ENCODE measurements at places on chromosomes 13 and 19.
A peak's percentile ranks its signal among the peaks of the same experiment; 100 is the strongest.

DNA sequence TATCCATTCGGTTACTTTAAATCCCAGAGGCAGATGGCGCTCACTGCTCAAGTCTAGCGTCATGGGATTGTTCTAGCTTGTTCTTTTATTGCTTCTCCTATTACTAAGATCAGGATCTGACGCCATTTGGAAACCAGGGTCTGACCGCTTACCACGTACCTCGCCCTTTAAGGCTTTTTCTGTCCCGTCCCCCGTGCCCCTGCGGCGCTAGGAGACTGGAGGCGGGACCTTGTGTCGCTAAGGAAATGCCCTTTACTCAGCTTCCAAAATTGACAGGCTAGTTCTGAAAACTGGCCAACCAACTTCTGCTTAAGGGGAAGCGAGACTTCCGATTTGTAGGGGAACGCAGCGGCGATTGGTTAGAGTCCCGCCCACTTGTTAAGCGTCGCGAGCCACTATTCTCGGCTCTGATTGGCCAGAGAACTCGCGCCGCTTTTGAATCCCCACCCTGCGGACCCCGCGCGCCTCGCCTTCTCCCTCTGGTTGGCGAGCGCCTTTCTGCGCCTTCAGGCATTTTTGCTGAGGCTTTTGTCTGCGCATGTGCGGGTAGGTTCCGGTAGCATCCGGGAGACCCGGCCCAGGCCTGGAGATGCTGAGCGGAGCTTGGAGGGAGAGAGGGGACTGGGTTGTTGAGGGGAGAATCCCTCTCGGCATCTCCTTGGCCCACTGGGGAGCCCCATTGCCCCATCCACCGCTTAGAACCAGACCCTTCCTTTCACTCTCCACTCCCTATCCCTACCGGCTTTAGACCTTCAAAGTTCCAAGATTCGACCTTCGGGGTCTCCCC is 3.9 kb upstream of the C19orf84 start:
- DNase-seq: peak; percentile 99

DNA sequence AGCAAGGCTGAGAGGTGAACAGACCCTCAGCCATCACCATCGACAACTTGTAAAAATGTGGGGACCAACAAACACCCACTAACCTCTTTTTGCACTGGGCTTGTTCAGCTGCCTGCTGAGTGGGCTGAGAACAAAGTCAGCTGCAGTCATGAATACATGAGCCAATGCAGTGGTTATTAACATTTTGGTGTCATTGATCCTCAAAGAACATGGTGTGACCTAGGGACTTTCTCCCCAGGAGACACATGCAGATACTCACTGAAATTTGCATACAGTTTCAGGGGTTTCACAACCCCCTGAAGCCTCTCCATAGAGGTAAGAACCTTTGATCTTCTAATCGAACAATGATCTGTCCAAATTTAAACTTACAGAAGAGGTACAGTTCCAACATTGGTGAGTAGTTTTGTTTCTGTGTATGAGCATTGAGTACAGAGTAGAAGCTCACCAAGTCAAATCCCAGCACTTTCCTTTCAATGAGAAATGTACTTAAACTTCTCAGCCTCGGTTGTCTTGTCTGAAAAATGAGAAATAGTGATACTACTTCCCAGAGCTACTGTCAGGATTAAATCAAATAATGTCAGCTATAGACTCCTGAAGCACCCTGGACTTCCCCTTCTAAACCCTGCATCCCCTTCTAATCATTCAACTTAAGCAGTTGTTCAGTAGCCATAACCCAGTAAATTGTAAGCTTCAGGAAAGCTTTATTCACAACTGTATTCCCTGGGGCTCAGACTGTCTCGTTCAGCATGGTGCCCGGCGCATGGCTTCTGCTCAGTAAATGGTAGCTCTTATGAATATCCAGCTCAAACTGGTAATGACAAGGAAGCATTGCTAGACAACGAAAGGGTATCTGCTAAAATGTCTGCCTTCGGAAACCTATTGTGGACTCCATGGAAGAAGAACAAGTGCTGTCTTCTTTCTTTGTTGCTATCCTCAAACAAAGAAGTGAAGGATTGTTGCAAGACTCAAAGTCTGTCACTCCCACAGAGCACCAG is 148.7 kb downstream of the FOXO1 start:
- no peak for DNase-seq

DNA sequence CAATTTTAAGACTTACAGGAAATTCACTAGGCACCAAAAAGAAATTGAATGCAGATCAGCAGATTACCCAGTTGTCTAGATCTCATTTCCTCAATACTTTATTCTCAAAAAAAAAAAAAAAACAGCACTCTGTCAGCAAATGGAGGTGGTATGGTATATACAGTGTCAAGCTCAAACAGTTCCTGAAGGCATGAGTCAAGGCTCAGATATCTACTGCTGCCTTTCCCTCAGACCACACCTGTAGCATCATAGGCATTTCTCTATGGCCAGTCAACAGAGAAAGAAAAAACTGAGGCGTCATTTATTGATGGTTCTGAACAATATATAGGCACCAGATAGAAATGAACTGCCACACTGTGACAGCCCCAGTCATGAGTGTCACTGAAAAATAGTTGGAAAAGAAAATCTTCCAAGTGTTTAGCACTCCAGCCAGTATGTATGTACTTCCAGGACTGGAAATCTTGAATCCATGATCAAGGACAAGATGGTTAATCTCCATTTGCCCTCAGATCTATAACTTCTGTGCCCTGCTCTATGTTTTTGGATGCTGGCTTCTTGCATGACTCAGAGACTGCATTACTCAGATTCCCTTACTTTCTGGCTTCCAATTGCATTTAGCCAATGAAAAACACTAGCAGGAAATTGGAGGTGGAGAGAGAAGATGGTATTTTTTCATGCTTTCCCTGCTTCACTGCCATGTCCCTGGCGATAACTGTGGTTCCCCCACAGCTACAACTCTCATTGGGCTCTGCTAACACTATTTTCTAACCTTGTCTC is 8.4 kb upstream of the COG3 start:
- DNase-seq: peak; percentile 66

DNA sequence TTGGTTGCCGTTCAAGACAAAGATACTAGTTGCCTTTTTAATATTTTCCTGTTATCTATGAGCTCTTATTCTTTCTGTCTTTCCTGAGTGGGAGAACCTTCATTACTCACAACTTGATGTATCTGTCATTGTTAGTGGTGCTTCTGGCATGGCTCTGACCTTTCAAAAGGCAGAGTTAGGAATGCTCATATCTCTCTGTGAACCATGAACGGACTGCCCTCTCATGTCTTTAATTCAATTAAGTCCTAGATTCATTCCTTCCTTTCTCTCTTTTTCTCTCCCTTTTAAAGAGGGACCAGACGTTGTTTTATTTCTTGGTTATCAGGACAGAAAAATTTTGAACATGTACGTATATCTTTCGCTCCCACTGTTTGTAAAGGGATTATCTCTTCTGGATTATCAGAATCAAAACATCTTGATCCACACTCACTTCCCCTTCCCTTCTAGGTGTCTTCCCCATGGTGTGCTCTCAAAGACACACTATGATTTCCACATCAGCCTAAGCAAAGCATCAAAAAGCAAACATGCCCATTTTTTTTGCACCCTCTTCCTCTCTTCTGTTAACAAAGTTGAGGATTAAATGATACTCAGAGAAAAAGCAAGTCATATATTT is 90.3 kb downstream of the LRCH1 start:
- no peak for DNase-seq

DNA sequence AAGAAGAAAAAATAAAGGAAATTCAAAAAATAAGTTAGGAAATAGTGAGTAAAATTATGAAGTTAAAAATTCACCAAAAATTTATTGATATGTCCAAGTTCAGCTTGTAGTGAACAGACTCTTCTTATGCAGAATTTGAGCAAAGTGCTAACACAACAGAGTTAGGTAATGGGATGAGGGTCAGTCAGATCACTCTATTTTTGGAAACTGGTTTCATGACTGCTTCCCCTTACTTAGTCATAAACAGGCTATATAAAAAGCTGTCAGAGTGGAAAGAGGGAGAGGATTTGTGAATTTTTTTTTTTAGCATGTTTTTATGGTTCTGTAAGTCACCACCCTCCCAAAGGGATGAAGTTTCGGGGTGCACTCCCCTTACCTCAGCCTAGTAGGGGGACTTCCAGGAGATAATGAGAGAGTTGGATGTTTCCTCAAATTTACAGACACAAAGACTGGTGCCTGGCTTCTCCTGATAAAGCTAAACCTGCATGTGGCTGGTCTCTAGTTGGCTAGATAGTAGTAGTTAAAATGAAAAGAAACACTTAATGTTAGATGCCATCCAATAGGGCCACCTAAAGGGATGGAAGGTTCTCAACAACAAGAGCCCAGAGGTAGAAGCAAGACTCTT is 4.5 kb downstream of the CPB2 start:
- no peak for DNase-seq

DNA sequence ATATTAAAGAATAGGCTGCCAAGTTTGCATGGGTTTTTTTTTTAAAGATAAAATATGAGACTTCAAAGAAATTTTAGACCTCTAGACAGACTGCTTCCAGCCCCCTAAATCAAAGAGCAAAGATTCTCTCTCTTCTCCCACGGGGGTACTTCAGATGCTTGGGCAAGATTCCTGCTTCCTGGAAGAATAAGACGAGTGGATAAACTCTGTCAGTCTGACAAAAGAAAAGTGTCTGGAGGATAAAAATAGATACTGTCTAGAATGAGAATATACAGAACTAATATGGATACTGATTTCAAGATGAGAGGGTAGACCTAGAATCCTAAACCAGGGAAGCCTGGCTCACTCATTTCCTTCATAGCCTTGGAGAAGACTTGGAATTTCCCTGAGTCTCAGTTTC is 435.1 kb downstream of the FOXO1 start:
- peak; percentile 32 for DNase-seq

DNA sequence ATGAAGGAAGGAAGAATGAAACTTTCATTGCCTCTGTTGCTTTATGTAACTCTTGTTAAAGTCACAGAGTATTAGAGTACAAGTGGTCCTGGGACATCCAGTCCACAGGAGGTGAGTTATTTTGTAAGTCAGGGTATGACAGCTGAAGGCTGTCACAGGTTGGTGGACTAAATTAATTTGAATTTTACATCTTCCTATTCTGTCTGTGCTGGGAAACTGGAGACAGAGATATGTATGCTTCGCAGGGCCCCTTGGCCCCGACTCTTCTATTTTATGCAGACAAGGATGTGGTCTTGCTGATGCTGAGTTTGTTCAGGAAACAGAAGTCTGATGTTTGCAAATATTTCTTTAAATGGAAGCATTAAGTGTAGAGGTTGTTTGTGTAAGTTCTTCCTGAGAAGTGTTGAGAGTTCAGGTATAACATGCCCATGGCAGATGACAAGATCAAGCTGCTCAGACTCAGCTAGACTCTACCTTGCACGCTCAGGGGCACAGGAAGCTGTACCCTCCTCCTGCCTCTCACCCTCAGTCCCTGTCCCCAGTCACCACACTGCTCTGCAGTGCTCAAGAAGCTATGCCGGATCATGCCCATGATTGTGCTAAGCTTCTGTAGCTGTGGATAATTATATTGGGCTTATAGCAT is 23.4 kb downstream of the RASL11A start:
- DNase-seq: no peak

GRCh38 chr19:49556412-49557398 is 23.7 kb downstream of the NOSIP start:
- DNase-seq: no peak

GRCh38 chr13:33970746-33971561 is 153.0 kb downstream of the RFC3 start:
- DNase-seq: no peak

- no peak for DNase-seq
Observed at GRCh38 chr13:40895227-40896184, 106.1 kb downstream of the SLC25A15 start.

- no peak for DNase-seq
Observed at GRCh38 chr19:55252760-55253663, 5.8 kb downstream of the PPP6R1 start.

DNA sequence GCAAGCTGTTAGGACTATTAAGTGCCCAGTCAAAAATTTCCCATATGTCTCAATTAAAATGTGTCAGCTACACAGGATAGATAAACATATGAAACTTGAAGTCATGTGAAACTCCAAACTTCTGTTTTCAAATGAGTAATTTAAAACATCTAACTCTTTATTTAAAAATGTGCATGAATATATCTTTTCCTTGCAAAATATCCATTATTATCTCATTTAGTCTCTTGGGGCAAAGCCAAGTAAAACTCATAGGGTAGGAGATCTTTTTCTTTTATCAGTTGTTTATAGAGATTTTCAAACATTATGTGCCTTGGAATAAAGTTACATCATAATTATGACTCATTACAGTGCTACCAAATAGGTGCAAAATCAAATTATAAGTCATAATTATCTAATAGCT is 2020.1 kb upstream of the PRR20A start:
- no peak for DNase-seq

- peak; percentile 4 for DNase-seq
Observed at GRCh38 chr13:60411983-60412382, 15.0 kb downstream of the TDRD3 start.

GRCh38 chr13:99730403-99730802 is 229.1 kb downstream of the TM9SF2 start:
- DNase-seq: no peak

- DNase-seq: no peak
Observed at GRCh38 chr19:31543456-31543855, 194.2 kb upstream of the TSHZ3 start.

DNA sequence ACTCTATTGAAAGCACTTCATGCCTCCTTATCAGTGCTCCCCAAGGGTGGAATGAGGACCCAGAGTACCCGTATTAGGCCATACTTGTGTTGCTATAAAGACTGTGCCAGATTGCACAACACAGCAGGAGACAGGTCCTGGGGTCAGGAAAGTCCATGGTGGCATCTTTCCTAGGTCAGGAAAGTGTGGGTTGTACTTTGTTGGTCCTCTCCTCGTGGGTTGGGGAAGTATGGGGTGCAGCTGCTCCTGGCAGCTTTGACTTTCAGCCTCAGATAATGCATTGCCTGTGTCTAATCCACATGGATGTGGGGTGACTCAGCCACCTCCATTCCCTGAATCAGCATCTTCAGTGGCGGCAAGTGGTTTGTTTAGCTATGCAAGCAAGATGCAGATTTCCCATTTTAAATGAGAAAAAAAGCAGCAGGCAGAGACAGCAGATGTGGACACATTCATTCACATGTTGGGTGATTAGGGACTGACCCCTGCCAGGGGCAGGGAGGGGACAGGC is 8.4 kb upstream of the CYP2B6 start:
- DNase-seq: peak; percentile 13

- DNase-seq: no peak
Observed at GRCh38 chr19:2561895-2562294, 86.0 kb downstream of the GADD45B start.

Measured in EH (cell line).